ENCODE measurements at places on chromosomes 11 and 22.

DNA sequence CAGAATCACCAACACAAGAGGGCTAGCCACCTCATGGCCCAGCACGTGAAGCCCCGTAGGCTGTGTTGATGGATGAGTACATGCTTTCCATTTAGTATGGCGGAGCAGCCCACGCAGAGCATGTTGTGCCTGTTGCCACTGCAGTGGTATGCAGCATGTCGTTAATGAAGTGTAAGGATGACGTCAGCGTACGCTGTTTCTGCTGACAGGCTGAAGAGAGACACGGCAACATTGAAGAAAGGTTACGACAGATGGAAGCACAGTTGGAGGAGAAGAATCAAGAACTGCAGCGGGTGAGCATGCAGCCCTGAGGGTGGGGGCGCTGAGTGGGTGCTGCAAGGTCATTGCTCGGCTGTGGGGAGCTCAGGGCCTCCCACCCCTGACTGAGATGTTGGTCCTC, 62.8 kb downstream of the PPFIA1 start:
- DNase-seq = no peak

DNA sequence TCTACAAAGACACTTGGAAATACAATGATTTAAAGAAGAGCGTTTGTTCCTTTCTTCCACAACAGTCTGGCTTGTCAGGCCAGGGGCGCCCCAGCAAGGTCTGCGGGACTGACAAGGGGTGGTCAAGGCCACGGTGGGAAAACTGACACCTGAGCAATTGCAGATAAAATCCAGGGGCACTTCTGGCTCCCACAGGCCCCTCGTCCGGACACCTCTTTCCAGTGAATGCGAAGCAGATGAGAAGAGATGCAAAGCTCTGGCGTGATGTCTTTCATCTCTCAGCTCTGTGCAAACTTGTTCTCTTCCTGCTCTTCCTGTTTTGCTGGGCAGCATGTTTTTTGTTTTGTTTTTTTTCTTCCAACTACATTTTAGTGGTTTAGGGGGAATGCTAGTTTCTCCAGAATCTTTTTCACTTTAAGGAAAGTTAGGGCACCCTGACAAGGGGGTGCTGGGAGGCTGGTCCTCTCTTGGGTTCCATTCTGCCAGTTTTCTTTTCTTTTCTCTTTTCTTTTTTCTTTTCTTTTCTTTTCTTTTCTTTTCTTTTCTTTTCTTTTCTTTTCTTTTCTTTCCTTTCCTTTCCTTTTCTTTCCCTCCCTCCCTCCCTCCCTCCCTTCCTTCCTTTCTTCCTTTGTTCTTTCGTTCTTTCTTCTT, 11.1 kb upstream of the CBX6 start:
- no peak for DNase-seq

GRCh38 chr11:47154616-47155570, 21.8 kb downstream of the ARFGAP2 start:
- DNase-seq = no peak

DNA sequence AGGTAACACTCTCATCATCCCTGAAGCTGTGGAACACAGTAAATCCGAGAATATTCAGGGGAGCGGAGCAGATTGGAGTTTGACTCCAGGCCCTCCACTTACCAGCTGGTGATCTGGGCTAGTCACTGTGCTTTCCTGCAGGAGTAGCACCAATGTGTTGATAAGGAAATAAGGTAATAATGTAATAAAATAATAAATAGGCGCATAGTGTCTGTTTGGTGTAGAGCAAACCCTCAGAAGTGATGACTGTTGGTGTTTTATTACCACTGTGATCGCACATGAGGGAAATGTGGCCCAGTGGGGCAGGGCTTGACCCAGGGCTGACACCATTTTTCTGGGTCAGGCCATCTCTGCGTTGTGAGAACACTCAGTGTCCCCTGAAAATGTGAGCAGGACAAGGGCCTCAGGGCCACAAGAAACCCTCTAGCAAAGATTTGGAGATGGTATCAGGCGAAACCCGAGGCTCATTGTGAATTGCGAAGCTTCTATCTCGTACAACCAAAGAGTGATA, 563.9 kb upstream of the B3GAT1 start:
- DNase-seq = no peak

GRCh38 chr22:36660510-36660840, 43.1 kb downstream of the CACNG2 start:
- DNase-seq = no peak

DNA sequence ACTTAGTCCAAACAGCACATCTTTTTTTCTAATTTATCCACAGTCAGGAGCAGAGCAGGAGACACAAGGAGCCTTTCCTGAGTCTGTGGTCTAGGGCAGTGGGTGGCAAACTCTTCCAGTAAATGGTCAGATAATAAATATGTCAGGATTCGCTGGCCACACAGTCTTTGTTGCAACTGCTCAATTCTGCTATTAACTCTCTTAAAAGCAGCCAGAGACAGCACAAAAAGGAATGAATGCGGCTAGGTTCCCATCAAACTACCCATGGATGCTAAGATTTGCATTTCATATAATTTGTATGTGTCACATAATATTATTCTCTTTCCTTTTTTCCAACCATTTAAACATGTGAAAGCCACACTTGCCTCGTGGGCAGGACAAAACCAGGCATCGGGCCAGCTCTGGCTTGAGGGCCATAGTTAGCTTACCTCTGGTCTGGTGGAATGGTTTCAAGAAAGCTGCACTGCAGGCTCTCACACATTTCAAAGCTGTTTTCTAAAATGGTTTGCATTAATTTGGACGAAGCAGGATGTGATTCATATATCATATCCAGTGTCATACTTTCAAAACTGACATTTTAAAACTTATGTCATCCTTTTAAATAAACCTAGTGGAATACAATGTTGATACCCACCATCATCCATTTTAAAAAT, 64.7 kb upstream of the CD5 start:
- no peak for DNase-seq

- no peak for DNase-seq
Measured at GRCh38 chr11:86981777-86982540, 26.8 kb upstream of the FZD4 start.

- DNase-seq = no peak
Measured at GRCh38 chr22:45034156-45034555, 24.4 kb upstream of the PHF21B start.

GRCh38 chr11:110294509-110294908, 1.9 kb downstream of the RDX start:
- no peak for DNase-seq

DNA sequence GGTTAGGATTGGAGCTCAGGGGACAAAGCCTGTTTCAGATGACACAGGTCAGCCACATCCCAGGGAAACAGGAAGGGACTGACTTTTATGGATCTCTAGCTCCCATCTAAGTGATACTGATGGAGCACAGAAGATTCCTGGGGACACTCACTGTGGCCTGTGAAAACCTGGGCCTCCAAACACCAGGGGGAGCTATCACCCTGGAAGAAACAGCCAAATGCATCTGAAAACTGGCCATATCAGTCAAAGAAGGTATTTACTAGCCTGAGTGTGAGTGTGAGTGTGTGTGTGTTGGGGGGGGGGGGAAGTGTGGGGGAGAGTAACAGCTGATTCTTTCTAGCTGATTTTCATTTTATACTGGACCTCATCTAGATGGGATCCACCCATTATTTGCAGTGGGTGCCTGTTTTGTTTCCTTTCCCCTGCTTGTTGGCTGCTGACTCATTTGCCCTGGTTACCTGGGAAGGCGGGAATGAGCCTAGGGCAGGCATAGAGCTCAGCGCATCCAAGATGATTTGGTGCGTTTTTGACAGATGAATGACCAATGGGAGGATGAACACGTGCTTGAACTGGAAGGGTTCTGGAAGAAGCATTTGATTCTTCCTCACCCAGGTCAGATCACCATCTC, 284.0 kb downstream of the KIRREL3 start:
- DNase-seq = no peak

- no peak for DNase-seq
Measured at GRCh38 chr11:5527716-5528115, 11.2 kb upstream of the UBQLNL start.

- DNase-seq = no peak
Measured at GRCh38 chr22:38694049-38694448, 6.7 kb downstream of the JOSD1 start.

GRCh38 chr11:110447343-110447742, 17.6 kb downstream of the FDX1 start:
- DNase-seq = no peak

Measured in stimulated activated CD4-positive, alpha-beta T cell treated with anti-CD3 and anti-CD28 coated beads, Interleukin-1b, Interleukin-23, amount 100 ng/mL, for 4 hours (primary cell).